CD4-positive, alpha-beta T cell treated with Interleukin-4 for 4 hours (primary cell): ENCODE measurements at places on chromosomes 12 and 14.

GRCh38 chr14:47207617-47208016, 467.8 kb downstream of the MDGA2 start:
- DNase-seq: no peak

DNA sequence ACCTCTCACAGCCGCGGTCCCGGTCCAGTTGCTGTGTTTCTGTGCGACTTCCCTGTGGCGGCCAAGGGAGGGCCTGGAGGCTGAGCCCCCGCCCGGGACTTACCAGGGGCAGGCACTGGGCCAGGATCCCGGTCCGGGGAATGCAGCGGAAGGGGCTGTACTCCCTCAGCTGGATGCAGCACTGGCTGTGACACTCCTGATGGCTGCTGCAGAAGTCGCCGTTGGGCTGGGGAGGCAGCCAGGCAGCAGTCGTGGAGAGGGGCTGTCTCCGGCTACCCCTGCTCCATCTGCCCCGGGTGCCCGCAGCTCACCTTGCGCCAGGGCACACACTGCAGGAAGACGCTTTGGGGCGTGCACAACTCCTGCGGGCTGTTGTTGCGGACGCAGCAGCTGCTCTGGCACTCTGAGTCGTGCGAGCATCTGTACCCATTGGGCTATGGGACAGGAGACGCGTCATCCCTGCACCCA, 6.2 kb downstream of the LRCOL1 start:
- no peak for DNase-seq

GRCh38 chr12:122929812-122930211, 33.9 kb upstream of the VPS37B start:
- DNase-seq: no peak

GRCh38 chr12:21568115-21568514, 36.5 kb downstream of the GYS2 start:
- DNase-seq: no peak

GRCh38 chr12:96985515-96986362, 78.7 kb downstream of the NEDD1 start:
- DNase-seq: peak; percentile 27

- no peak for DNase-seq
Observed at GRCh38 chr12:124474709-124475108, 92.7 kb downstream of the NCOR2 start.

DNA sequence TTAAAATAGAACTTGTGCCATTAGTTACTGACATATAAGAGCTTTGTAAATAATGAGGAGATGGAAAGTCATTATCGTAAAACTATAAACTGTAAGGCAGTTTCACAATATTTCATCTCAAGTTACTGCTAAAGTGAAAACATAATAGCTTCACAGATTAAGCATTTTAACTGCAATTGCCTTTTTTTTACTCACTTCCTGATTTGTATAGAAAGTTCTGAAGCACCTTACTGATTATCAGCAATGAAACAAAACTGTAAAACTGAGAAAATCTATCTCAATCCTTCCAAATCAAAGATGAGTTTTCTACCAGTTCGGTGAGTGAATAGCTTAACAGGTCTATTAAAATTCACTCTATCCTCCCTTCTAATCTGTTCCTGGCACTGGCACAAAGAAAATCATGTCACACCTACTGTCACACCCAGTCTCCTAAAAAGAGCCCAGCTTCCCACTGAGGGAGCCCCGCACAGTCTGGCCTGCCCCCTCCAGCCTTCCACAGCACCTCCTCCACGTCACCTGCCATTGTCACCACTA, 161.4 kb upstream of the ABCD2 start:
- no peak for DNase-seq
